ENCODE measurements at places on chromosomes 5 and 9.

- DNase-seq = no peak
Observed at GRCh38 chr5:134413046-134413445, 1.4 kb upstream of the CDKN2AIPNL start.

DNA sequence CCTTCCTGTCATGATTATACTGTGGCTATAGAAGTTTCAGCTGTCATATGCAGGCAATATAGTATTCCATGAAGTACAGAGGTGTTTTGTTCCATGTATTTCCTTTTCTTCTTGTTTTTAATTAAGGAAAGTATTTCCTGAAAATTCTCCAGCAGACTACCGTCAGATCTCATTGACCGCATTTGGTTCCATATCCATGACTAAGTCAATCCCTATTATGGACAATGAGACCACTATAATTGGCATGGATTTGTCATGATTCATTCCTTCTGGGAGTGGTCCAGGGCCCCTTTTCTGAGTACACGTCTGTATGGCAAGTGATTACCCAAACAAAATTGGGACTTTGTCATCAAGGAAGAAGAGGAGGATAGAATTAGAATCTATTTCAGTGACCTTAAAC lies 283.2 kb upstream of the CLINT1 start:
- no peak for DNase-seq

- DNase-seq = no peak
Observed at GRCh38 chr5:61534481-61535267, 202.6 kb downstream of the ZSWIM6 start.

- DNase-seq = no peak
Observed at GRCh38 chr9:16064771-16065170, 511.9 kb downstream of the CCDC171 start.

GRCh38 chr9:37325778-37326177 lies 96.7 kb upstream of the GRHPR start:
- no peak for DNase-seq

DNA sequence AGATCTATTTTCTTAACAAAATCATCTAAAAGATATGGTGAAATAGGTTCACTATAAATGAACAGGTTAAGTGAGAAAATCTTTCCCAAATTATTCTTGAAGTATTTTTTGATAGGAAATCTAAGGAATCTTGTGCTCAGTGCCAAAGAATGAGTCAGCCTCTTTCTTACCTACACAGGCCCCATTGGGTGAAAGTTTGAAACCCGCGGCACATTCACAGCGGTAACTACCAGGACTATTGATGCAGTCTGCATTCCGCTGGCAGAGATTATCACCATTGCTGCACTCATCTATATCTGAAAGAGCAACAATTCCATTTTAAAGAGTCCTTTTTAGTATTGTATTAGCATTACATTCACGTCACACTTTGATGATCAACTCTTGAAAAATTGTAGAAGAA lies 221.8 kb downstream of the SLC12A2 start:
- no peak for DNase-seq

DNA sequence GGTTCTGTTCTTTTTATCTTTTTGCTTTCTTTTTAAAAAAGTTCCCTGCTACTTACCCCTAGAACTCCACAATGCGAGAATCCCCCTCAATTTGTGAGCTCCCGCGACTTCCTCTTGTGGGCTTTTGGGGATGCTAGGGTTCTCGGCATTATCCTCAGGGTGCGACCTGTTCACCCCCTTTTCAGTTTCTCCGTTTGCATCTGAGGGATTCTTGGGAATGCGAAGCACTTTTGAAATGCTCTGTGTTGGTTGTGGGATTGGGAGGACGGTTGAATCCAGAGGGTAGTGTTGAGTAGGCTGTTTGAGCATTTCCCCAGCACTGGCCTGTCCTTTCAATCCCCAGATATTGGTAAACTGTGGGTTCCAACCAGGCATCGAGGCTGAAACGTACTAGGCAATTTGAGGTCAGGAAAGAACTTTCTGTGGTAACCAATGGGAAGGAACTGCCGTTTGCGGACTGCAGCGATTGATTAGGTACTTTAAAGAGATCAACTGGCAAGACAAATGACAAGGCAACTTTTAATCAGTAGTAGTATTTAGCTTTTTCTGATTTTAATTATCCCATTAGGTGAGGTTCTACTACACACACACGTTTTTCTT lies 415 bp downstream of the XRCC4 start:
- peak; percentile 3 for DNase-seq

DNA sequence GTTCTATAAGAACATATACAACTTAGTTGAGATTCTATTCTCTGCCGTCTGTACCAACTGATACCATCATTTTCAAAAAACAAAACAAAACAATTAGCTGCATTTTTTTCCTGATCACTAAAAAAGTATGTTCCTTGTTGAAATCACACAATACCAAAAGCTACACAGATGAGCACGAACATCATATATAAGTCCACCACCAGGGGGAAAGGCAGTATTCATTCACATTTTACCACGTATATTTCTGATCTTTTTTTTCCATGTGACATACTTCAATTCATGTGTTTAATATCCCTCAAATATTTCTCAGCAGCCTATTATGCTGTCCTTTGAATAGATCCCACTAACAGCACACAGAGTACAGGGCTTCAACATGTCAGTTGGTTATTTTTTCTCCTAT lies 40.6 kb downstream of the IRX2 start:
- DNase-seq = no peak

DNA sequence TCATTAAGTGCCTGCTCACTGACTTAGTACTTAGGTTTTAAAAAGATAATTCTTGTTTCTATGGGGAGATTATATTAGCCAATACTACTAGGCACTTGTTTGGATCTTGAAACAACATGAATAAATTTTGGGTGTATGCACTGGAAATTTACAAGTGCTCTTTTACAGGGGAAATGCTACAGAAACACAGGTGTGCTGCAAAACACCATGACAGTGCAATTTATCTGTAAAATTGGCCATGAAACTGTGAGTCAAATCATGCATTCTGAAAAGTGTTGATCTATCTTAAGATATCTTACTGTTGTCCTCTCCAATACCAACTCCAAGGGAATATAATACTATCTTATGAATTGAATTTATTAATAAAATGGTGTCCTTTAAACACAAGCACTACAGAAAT lies 12.1 kb upstream of the PCDHB1 start:
- no peak for DNase-seq

- no peak for DNase-seq
Observed at GRCh38 chr9:98010445-98010844, 27.3 kb downstream of the ANP32B start.

DNA sequence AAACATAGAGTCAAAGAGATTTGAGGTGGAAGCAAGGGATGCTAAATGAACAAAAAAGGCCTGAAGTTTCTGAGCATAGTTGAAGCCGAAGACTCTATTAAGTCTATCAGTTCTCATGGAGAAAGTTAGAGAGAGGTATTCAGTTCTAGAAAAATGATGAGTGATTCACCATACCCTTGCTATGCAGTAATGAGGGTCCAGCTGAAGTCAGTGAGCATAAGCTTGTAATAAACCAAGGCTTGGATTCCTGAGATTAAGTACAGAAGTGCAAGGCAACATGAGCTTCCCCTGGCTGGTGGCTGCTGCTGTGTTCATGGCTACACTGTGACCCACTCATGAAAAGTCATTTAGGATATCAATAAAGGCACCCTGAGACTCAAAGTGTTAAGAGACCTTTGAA lies 129.7 kb upstream of the MTAP start:
- no peak for DNase-seq

DNA sequence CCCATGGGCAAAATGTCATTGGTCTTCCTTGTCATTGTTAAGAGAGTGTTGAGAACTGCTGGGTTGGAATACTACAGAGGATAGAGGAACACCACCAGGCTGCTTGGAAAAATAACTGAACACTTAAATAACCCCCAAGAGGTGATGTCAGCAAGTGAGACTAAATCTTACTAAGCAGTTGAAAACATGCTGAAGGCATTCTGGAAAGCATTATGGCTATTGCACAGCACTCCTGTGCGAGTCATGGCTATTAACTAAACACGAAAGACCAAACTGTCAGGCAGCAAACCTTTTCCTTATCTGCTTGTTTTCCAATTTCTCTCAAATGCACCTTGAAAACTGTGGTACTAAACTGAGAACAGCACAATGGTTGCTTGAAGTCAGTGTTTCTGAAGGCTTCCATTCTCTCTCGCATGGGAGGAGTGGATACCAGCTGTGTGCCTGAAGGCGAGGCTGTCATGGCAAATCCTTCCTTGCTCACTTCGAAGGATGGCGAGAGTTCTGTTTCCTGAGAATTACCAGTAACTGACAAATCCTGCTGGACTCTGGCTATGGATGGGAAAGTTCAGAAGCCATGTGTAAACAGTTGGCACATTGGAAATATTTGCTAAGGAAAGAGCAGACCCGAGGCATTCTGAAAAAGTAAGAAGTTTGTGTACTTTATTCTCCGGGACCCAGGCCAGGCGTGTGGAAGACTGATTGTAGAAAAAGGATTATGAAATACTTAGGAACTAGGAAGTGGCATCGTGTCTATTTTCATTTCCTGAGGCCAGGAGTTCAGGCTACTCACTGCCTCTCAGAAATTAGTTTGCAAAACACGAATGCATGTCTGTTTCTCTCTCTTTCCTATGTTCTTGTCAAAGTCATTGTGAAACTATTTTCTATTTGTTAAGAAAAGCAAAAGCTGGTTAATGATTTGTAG lies 182.1 kb downstream of the DMRT2 start:
- DNase-seq = no peak

DNA sequence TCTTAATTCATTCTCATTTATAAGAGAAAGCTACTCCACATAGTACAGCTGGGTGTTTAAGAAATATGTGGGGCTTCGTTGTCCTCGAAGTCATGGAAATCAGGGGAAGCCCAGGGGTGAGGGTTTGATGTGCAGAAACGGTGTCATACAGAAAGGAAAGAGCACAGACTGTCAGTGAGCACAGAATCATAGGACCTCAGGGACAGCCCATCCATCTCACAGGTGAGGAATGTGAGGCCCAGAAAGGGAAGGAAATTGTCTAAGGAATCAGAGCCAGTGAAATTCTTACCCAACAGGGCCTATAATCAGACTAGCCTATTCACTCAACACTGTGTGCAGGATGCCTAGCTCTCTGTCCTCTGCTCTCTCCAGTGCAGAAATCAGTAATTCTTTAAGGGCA lies 535.6 kb downstream of the SPOCK1 start:
- no peak for DNase-seq

DNA sequence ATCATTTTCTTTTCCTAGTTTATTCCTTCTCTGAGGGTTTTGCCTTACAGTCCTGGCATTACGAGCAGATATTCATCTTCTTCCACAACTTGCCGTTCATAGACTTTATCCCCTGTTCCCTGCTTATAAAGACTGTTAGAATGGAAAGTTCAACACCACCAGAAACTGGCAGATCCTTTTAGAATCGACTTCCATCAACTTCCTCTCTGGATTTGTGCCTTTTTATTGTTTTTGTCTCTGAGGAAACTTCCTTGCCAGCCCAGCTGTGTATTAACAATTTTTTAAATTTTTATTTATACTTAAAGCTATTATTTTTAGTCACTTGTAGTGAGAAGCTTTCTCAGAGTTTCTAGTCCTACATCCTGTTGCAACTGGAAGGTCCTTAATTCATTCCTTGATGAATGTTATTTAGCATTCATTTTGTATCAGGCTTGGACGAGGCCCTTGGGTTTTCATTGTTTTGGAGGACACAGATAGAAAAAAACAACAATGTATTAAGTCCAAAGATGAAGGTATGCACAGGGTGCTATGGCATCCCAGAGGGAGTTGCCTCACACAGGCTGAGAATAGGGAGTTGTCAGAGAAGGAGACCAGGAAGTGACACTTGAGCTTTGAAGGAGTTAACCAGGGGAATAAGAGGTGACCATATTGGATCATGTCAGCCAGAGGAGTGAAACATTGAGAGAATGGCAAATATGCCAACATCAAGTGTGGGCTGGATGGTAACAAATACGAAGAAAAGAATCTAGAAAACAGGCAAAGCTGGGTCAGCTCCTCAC lies 81.3 kb downstream of the ADAMTSL1 start:
- no peak for DNase-seq

GRCh38 chr9:6557883-6558616 lies 87.5 kb downstream of the GLDC start:
- no peak for DNase-seq

- no peak for DNase-seq
Observed at GRCh38 chr5:154780128-154780527, 25.0 kb downstream of the LARP1 start.

- no peak for DNase-seq
Observed at GRCh38 chr5:17257705-17258273, 40.4 kb downstream of the BASP1 start.

GRCh38 chr9:98288881-98289280 lies 33.4 kb upstream of the TBC1D2 start:
- DNase-seq = no peak

DNA sequence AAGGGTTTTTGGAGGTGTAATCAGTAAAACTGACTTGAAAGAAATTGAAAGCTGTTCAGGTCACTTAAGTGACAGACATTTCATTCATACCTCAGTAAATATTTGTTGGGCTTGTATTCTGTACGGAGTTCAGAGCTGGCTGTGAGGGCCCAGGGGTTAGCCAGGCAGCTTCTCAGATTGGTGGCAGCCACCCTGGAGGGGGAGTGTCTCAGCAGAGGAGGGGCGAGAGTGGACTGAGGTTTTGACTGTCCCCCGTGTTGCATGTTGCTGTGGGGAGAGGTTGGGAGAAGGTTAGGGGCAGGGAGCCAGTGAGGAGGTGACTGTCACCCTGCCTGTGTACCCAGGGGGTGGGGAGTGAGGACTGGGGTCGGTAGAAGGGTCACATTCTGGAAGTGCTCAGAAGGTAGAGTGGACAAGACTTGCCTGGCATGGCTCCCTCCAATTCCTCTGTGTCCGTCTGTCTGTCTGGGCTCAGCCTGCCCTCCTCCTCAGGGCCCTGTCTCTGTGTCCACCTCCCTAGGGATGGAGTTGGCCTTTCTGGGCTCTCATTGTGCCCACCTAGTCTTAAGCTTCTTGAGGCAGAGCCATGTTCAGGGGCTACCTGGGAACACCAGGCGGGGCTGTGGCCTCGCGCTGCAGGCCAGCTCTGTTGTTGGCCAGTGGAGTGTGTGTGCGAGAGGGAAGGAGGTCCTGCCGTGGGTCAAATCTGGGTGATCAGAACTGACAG lies 4.4 kb downstream of the PHF2 start:
- no peak for DNase-seq

GRCh38 chr9:130451509-130452388 lies 7.0 kb downstream of the ASS1 start:
- no peak for DNase-seq

DNA sequence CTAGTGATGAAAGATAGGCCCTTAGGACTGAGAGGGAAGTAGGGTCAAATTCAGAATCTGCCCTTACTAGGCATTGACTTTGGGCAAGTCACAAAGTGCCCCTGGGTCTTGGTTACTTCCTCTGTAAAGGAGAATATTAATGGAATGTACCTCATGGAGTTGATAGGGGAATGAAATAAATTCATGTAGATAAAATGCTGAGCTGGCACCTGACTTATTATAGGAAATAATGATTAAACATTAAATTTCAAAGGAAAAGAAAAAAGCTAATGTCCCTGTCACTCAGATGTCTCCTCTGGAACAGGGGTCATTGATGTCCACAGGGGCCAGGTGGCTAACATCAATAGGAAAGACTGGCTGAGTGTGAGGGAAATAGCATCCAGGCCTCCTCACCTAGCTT lies 321.4 kb downstream of the TRIM32 start:
- no peak for DNase-seq

GRCh38 chr9:107559494-107560086 lies 70.0 kb upstream of the KLF4 start:
- no peak for DNase-seq

GRCh38 chr9:76453785-76454184 lies 5.2 kb upstream of the GCNT1 start:
- DNase-seq = no peak

- DNase-seq = no peak
Observed at GRCh38 chr5:57842364-57843058, 359.9 kb upstream of the ACTBL2 start.

All from CD4-positive, alpha-beta T cell treated with Interleukin-6 at 100 ng/mL for 8 hours (primary cell).